Brain (organoid and tissue), 16 donors: ENCODE measurements at places on chromosomes 6 and 20. TPM values are rescaled to one million over a fixed set of nuclear protein-coding genes. Genes with fewer than 3 reads are reported as not detected.

Gene SPATS1
- polyA plus RNA-seq = not detected

Gene STMN3
- polyA plus RNA-seq = 455 TPM

Gene VGLL2
- not detected for polyA plus RNA-seq

Gene NMBR
- 0.41 TPM for polyA plus RNA-seq

Gene DEFB132
- not detected for polyA plus RNA-seq

Gene SGK2
- 7.3 TPM for polyA plus RNA-seq

Gene ABHD12
- polyA plus RNA-seq = 102 TPM

Gene AVP
- 1,079 TPM for polyA plus RNA-seq

Gene PRSS16
- 24.8 TPM for polyA plus RNA-seq

Gene SLC35D3
- polyA plus RNA-seq = 6.1 TPM

Gene GABRR1
- not detected for polyA plus RNA-seq

Gene PTCRA
- not detected for polyA plus RNA-seq

Gene TMEM74B
- 4.0 TPM for polyA plus RNA-seq

Gene SLC22A2
- polyA plus RNA-seq = 0.58 TPM

Gene TBC1D32
- polyA plus RNA-seq = 1.4 TPM

Gene CEP57L1
- 13.3 TPM for polyA plus RNA-seq

Gene HAO1
- polyA plus RNA-seq = not detected

Gene KIF16B
- 2.5 TPM for polyA plus RNA-seq

Gene TTI1
- polyA plus RNA-seq = 30.7 TPM

Gene ADGRF1
- polyA plus RNA-seq = not detected

Gene KCNK15
- polyA plus RNA-seq = 0.12 TPM

Gene TAP1
- 17.8 TPM for polyA plus RNA-seq

Gene RAET1L
- not detected for polyA plus RNA-seq

Gene CTCFL
- polyA plus RNA-seq = not detected

Gene WFDC12
- not detected for polyA plus RNA-seq

Gene RIPOR2
- polyA plus RNA-seq = 13.6 TPM

Gene CDYL
- 27.8 TPM for polyA plus RNA-seq

Gene BANF2
- polyA plus RNA-seq = not detected

Gene RAB23
- 4.7 TPM for polyA plus RNA-seq

Gene CST1
- polyA plus RNA-seq = not detected

Gene VSX1
- polyA plus RNA-seq = 0.56 TPM

Gene MATN4
- polyA plus RNA-seq = 0.20 TPM

Gene GPX5
- not detected for polyA plus RNA-seq

Gene WFDC10B
- not detected for polyA plus RNA-seq

Gene MYT1
- polyA plus RNA-seq = 46.0 TPM

Gene EDN3
- 0.87 TPM for polyA plus RNA-seq

Gene CD109
- 0.97 TPM for polyA plus RNA-seq

Gene RAMACL
- not detected for polyA plus RNA-seq

Gene SRMS
- not detected for polyA plus RNA-seq

Gene PHACTR3
- 28.5 TPM for polyA plus RNA-seq

Gene LY6G6F
- polyA plus RNA-seq = not detected

Gene ESR1
- polyA plus RNA-seq = 0.20 TPM

Gene LSM14B
- 171 TPM for polyA plus RNA-seq

Gene ZBTB9
- polyA plus RNA-seq = 10.7 TPM

Gene HSPA12B
- 2.7 TPM for polyA plus RNA-seq

Gene COL9A3
- polyA plus RNA-seq = 17.5 TPM

Gene L3MBTL3
- polyA plus RNA-seq = 6.3 TPM

Gene TSBP1
- not detected for polyA plus RNA-seq

Gene GPSM3
- 7.3 TPM for polyA plus RNA-seq

Gene SAMD10
- polyA plus RNA-seq = 29.4 TPM

Gene PNLDC1
- polyA plus RNA-seq = 0.36 TPM

Gene IYD
- not detected for polyA plus RNA-seq

Gene NKX2-4
- not detected for polyA plus RNA-seq
